ENCODE measurements at places on chromosomes 6 and 20. TPM values are rescaled to one million over a fixed set of nuclear protein-coding genes. Genes with fewer than 3 reads are reported as not detected.

The ARG1 gene
- total RNA-seq = 0.89 TPM

DNA sequence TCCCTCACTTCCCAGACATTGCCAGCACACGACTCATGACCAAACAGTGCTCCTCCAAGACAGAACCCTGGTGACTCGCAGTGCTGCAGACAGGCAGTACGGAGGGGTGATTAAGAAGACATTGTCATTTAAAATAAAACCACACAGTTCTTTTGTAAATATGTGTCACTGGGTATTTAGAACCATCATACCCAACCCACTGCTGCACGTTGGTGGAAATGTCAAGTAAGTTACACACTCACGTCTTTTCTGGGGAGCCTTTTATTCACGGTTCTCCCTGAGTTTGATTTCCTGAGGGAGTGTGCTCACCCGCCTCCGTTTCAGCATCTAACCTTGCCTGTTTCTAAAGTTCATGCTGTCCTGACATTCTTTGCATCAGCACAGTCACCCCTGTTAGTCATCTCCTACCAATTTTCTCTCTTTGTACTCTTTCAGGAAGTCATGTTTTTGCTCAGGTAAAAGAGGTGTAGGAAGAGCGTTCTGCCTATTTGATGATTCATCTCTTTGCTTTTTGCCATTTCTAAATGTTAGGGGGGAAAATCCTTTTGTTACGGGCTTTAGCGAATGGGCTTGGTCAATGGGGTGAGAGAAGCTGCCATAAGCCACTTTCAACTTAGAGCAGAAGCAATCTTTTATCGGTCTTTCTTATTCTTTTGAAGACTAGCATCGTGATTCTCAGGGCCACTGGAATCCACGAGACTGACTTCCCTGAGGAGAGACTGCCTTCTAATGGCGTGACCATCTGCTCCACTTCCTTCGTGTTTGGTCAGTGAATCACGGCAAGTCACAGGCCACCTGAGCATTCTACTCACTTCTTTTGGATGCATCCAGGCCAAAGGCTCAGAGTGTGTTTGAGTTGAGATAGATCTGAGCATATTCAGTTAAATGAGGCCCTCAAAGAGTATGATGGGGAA lies 512.8 kb upstream of the JARID2 start:
- no peak for DNase-seq

The SAMD5 gene
- total RNA-seq = 7.3 TPM

DNA sequence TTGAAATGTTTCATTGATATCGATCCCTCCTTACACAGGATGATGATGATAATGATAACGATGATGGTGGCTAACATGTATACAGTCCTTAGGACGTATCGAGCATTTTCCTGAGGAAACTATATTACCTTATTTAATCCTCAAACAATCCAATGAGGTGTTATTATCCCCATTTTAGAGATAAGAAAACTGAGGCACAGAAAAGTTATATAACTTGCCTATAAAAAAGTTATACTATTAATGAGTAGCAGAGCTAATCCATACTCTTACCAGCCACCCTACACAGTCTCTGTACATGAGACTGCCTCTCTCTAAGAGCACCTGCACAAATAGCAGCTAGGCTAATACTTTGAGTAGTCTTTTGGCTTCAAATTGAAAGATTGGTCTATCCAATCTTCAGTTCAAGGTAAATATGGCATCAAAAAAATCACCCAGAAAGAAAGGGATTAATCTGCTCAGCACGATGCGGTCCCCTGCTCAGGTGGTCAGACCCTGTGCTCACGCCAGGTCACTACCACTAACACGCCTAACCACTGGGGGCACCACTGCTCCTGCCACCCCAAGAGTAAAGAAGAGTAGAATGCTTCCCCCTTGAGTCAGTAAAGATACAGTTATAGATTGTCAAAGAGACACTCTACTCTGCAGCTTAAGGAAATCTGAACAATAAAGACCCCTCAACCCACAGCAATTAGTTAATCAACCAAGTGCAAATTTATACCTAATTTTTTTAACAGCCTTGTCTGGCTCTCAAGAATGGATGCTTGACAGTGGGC lies 15.0 kb downstream of the GABBR1 start:
- DNase-seq = no peak

GRCh38 chr6:41502917-41503671 lies 43.1 kb upstream of the FOXP4 start:
- DNase-seq = no peak

The MRAP2 gene
- 1.9 TPM for total RNA-seq

- DNase-seq = no peak
These were observed 49.1 kb downstream of the IRAK1BP1 start for GRCh38 chr6:78916411-78916810.

- DNase-seq = no peak
These were observed 15.6 kb downstream of the SLC17A1 start for GRCh38 chr6:25816252-25816651.

DNA sequence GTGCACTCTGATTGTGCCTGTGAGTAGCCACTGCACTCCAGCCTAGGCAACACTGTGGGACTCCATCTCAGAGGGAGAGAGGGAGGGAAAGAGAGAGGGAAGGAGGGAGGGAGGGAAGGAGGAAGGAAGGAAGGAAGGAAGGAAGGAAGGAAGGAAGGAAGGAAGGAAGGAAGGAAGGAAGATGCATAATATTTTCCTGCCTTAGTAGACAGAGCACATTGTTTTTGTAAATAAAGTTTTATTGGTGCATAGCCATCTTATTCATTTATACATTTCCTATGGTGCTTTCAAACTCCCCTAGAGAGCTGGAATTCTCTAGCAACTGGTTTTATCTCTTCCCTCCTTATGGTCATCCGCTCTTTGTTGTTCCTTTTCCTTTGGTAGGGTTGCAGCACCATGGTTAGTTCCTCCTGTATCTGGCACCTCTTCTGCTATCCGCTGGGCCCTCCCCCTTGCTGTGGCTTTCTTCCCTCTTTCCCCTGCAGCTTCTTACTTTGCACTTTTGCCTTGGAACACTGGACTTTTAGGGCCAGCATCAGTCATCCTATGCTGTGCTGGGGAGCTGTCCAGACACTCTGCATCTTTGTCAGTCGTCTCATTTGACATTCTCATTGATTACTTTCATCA lies 20.2 kb downstream of the GPR6 start:
- DNase-seq = no peak

The CLPSL1 gene
- total RNA-seq = 0.49 TPM

DNA sequence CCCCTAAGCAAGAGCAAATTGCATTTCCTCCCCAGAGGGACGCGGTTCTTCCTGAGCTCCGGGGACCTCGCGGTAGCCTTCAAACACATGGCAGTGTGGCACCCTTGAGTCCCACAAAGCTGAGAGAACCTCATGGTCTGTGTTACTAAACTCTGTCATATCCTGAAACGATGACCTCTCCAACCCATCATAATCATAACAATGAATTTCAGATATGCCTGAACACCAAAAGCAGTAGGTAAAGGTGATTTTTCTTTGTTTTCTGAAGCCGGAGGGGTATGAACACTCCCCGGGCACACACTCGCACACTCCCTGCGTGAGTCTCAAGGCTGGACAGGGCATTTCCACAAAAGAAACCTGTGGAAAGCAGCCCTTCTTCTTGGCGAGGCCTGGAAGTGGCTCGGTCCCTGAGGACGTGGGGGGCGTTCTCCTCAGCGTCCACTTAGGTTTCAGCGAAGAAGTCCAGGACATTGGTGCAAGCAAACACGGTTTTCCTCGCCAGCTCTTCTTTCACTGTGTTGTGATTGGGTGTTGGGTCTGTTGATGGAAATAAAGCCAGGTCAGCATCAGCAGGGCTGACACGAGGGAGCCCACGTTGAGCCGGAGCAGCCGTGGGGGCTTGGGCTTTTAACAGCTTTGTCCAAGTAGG lies 183.4 kb downstream of the ERMARD start:
- DNase-seq = no peak

DNA sequence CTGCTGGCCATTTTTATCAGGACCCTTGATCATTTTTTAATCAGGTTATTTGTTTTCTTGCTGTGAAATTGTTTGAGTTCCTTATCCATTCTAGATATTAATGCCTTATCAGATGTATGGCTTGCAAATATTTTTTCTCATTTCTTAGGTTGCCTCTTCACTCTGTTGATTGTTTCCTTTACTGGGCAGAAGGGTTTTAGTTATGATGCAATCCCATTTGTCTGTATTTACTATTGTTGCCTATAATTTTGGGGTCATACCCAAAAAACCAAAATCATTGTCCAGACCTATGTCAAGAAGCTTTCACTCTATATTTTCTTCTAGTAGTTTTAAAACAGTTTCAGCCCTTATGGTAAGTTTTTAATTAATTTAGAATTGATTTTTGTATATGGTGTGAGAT lies 172.5 kb downstream of the SLC24A3 start:
- no peak for DNase-seq

The LY6G6D gene
- total RNA-seq = not detected

DNA sequence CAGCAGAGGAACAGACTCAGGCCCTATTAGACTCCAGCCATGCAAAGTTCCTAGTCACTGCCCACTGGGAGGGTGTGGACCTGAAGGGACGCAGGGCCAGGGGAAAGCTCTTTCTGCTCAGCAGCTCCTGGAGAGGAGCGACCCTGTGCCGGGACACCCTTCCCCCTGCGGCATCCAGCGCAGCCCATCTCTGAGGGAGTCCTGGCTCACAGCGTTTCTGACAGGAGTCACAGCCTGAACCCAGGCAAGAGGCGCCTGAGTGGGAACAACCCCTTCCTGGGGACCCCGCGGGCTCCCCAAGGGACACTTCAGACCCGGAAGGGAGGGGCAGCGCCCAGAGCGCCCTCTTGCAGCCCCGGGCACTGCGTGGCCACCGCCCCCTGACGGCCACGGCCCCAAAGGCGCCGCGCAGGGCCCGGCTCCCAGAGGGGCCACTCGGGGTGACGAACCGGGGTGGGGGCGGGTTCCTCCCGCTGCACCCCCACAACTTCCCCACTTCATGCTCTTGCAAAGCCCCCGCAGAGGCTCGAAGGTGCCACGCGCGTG lies 862 bp downstream of the UCKL1 start:
- DNase-seq = no peak

The ADGRB3 gene
- 2.0 TPM for total RNA-seq

DNA sequence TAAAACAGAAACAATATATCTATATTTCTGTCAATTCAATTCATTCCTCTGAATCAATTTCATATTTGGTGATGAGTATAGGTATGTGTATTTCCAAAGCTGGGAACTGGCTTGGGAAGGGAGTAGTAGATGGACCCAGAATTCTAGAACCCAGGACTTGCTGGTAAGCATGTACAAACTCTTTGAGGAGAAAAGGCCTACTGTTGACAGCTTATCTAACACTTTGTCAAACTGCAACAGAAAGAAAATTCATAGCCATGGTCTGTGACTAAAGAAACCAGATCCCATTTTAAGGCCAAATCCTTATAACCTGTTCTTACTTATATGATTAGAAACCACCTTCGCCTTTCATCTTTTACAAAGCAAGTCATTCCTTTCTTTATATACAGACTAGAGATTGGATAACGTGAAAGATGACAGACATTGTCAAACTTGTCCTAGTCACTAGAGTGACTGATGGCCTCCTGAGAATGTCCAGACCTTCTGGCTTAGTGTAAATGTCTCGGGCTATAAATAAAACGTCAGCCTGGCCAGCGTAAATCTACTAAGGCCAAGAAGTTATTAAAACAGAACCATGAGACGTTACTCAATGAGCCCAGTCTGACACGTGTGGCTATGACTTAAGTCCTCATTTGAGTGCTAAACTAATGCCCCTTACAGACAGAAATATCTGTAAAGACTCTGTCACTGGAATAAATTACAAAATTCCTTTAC lies 152.3 kb downstream of the ALDH8A1 start:
- DNase-seq = no peak

The SMOC2 gene
- total RNA-seq = 213 TPM

DNA sequence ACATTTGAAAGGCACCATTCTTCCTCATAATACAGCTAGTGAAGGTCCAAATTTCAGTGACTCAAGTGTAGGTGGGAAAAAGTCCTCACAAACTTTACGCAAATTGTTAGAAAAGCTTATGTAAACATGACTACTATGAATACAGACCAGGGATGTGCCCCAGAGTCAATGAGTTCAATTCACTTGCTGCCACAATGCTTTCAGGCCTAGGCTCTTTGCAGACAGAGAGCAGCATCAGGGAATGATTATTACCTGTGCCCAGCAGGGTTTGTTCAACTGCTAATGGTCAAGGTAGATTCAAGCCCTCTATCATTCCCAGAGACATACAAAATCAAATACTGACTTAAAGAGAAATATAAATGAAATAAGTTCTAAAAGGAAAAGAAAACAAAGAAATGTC lies 84.0 kb downstream of the LAMA2 start:
- DNase-seq = no peak

- no peak for DNase-seq
These were observed 11.5 kb downstream of the REV3L start for GRCh38 chr6:111471533-111471932.

DNA sequence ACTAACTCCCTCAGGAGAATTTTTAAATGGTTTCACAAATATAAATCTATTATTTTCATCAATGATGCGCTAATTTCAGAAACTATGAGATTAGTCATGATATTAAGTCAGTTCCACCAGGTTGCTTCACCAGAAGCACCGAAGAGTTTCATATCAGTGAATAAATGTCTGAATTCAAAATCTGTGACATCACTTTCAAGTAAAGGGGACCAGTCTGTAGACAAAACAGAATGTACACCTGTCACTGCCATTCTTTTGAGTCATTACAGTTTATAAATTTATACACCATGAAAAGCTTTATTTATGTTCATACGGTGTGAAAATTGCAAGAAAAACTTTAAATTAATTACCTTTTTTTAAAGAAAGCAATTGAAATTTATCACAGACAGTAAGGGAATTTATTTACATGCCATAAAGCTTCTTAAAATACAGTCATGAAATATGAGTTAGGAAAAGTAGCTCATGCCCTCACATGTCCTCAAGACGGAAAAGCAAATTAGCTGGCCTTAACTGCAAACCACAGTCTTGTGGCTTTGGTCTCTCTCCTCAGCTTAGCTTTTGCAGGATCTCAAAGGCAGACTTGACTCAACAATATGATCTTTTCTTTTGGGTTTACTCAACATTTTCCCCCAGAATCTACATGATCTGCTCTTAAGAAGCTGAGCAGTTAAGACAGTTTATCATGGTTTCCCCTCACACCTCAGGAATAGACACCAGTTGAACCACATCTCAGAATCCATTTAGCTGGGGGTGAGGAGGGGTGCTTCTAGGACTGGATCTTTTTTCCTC lies 177.7 kb upstream of the MCHR2 start:
- DNase-seq = no peak

GRCh38 chr6:159777240-159777904 lies 12.0 kb downstream of the TCP1 start:
- DNase-seq = no peak

Data from mucosa of gallbladder (tissue), 1 donor.